GM04503 (cell line): ENCODE measurements at places on chromosomes 7 and 10.
A peak's percentile ranks its signal among the peaks of the same experiment; 100 is the strongest.

- no peak for DNase-seq
Measured at GRCh38 chr10:97788552-97789442, 17.0 kb upstream of the SFRP5 start.

GRCh38 chr10:132458586-132459300 lies 61.7 kb downstream of the PWWP2B start:
- no peak for DNase-seq

DNA sequence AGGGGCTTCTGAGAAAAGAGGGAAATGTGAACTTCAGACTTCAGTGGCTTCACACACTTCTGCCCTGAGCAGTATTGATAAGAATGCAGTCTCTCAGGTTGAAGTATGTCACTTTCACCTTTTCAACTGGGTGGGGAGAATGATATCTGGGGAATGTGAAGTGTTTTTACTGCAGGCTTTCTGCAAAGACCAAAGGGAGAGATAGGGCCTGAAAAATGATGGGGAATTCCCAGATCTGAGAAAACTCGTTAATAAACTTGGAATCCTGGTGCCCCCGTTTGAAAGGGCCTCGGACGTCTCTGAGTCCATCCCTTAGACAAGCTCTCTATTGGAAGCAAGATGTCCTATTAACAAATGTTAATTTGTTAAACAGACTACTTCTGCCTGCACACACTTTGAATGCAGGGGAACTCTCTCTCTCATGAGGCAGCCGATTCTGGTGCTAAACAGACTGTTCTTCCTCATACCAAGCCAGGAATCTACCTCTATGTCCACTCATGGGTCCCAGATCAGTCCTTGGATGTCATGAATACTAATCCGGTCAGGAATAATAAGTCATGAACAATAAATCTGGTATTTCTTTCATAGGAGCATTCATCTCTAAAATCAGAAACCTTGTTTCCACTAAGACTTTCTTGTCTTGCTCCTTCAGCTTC lies 193.6 kb downstream of the JCAD start:
- no peak for DNase-seq

GRCh38 chr10:57654856-57655255 lies 612.8 kb downstream of the IPMK start:
- no peak for DNase-seq

DNA sequence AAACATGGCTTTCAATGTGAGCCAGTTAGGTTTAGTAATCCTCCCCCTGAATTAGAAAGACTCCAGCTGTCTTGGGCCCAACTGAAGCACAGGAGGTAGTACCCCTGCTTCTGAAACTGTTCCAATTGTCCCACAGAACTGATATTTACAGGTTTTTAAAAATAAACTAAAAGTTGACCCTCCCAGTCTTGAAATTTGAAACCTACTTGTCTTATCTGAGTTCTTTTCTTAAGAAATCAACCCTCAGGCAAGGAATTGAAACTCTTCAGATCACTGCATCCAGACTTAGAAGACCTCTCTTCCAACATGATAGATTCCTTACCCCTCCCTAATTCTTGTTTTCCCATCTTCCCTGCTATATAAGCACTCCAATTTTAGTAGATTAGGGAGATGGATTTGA lies 13.3 kb upstream of the ARHGAP21 start:
- DNase-seq = no peak

DNA sequence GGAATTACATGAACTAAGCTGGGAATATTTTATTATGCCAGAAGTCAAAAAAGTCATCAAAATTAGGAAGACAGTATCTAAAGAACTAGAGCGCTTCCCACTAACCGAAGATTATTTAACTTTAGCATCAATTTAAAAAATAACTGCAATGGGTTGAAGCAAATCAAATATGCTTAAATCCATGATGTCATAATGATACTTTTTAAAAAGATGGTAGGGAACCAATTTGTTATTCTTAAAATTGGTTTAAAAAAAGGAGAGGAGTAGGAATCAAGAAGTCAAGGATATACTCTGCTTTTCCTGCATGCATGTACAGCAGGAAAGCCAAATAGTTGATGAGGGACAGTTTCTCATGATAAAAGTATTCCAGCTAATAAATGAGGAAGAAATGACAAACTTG lies 3.2 kb upstream of the ASAH2 start:
- DNase-seq = no peak

DNA sequence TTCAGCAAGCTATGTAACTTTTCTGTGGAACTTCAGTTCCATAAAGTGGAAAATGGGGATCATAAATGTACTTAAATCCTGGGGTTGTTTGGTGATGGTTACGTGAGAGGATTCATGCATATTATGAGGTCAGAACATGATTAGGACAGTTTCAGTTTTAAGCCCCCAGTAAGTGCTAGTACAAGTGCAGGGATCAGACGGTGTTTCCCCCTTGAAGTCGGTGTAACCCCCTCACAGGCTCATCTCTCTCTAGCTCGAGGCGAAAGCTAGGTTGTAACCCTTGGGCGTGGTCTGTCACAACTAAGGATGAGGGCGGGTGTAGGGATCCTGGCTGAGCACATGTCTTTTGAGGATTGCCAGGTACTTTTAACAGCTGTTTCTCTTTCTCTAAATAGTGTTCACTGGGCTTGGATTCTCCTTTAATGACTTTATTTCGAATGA lies 84.7 kb downstream of the SPAG6 start:
- no peak for DNase-seq

GRCh38 chr10:59176241-59177030 lies at the start of gene PHYHIPL:
Gene PHYHIPL, plus strand, starts transcription at chr10:59176643. Its CDS starts 211 bp downstream, at chr10:59176854.
- DNase-seq = no peak

DNA sequence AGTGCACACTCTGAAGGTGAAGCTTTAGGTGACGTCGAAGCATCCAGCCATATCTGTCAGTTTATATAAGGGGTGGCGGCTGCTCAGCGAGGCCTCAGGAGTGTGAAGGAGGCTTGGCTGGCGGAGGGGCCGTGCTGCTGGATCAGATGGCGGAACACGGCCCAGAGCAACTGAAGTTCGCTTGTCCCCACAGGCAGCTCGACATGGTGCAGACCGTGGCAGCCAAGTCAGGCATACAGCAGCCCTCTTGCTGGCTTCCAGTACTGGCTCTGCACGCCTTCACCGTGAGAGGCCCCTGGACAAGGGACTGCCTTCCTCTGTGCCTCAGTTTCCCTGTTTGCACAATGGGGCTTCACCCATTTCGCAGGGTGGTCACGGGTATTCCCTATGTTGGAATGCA lies 443.5 kb downstream of the DNAJB6 start:
- DNase-seq = no peak

DNA sequence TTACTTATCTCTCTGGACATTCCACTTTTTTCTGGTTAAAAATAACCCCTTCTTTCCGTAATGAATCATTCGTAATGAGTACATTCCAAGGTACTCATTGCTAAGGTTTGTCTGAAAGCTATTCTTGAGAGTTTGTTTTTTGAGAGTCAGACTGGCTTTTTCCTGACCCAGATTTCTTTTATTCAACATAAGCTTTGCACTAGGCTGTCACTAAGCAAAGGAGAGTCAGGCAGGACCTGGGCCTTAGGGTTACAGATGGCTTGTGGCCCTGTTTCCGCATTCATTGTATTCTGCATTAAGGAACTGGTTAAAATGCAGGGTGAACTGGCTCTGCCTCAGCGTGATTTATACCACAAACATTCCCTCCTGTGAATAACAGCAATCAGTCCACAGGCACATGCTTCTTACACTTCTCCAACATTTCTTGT lies 84.1 kb downstream of the POM121L12 start:
- no peak for DNase-seq

- no peak for DNase-seq
Measured at GRCh38 chr7:16432425-16432731, 11.0 kb upstream of the CRPPA start.

DNA sequence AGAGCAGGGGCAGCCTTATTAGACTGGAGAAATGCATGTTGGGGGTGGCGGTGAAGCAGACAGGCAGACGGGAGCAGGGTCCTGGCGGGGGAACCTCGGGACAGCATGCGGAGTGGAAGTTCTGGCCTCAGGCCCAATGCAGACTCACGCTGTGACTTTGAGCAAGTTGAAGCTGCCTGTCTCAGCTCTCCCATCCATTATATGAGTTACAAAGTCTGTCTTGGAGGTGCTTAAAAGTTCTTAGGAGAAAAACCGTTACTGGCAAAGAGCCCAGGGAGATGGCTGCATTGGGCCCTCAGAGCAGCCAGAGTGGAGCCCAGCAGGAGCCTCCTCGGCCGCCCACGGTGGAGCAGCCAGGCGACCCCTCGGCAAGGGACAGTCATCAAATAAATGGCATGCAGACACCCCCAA lies 509.5 kb downstream of the PLXNA4 start:
- no peak for DNase-seq

GRCh38 chr7:16051561-16052255 lies 365.2 kb upstream of the MEOX2 start:
- no peak for DNase-seq

DNA sequence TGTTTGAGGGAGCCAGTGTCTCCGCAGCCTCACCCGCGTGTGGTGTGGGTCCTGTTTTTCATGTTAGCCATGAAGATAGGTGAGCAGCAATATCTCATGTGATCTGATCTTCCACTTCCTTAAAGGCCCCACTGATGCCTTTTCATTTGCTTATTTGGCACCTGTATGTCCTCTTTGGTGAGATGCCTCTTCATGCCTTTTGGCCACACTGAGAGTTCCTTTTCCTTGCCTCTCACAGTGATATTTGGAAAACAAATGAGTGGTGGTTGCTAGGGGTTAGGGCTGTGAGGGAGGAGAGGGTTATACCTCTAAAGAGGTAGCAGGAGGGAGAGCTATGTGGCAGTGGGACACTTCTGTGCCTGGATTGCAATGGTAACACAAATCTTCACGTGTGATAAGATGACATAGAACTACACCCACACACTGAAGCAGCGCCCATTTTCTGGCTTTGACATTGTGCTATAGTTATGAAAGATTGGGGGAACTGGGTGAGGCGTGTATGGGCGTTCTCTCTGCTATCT lies 90.4 kb upstream of the TNS3 start:
- no peak for DNase-seq

DNA sequence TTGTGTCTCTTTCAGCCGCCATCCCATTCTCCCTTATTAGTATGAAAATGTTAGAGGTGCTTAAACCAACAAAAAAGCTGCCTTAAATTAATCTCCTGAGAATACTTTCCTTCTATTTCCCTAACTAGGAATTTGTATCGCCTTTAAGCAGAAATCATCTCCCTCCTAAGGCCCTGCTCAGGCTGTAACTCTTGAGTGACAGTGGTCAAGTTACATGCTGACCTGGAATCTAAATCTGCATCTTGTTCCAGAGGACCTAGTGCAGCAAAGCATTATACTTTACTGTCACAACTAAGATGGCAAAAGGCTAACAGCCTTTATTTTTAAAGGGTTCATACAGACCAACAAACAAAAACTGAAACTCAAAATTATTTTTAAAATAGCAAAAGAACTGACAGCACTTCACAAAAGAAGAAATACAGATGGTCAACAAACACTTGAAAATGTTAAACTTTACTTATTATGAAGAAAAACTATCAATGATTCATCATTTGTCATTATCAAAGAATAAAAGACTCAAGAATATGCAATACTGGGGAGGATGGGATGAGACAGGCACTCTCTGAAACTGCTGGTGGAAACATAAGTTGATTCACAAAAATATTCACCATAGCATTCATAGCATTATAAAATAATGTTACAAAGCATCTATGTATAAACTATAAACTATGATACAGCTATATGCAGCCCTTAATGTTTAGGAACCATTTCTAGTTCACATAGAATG lies 11.0 kb downstream of the CYREN start:
- no peak for DNase-seq

- DNase-seq = no peak
Measured at GRCh38 chr10:576130-576465, 113.4 kb downstream of the DIP2C start.

GRCh38 chr7:49443515-49443914 lies 329.9 kb upstream of the VWC2 start:
- DNase-seq = no peak

DNA sequence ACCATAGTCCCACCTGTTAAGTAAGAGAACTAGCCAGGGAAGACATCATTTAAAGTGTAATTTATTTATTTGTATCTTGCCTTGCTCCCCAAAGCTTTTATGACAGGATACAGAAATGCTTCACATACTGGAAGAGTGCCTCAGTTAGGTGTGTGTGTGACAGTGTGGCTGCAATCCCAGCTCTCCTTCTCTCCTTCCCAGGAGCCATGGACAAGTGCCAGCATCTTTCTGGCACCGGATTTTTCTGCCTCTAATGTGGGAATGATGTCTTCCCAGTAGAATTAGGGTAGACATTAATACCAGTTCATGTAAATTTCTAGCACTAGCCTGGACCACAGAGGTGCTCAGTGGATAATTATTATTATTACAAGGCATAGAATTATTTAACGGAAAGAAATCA lies 30.3 kb upstream of the ATXN7L1 start:
- DNase-seq = no peak

GRCh38 chr7:36301914-36302771 lies 87.5 kb upstream of the ANLN start:
- no peak for DNase-seq

DNA sequence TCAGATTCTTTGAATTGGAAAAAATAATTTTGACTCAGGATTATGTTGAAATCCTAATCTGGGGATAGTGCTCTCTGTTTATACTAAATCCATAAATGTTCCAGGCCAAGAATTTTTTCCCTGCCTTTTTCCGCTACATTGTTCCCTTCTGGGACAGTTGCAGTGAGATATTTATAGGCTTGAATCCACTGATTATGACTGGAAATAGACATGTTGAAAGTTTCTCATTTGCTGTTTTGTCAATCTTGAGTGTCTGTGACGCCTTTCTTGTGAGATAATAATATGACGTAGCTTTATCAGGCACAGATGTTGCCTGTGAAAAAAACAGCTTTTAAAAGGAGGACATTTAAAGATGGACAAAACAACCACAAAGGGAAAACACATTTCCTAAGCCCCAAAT lies 155.9 kb downstream of the ARID5B start:
- no peak for DNase-seq

DNA sequence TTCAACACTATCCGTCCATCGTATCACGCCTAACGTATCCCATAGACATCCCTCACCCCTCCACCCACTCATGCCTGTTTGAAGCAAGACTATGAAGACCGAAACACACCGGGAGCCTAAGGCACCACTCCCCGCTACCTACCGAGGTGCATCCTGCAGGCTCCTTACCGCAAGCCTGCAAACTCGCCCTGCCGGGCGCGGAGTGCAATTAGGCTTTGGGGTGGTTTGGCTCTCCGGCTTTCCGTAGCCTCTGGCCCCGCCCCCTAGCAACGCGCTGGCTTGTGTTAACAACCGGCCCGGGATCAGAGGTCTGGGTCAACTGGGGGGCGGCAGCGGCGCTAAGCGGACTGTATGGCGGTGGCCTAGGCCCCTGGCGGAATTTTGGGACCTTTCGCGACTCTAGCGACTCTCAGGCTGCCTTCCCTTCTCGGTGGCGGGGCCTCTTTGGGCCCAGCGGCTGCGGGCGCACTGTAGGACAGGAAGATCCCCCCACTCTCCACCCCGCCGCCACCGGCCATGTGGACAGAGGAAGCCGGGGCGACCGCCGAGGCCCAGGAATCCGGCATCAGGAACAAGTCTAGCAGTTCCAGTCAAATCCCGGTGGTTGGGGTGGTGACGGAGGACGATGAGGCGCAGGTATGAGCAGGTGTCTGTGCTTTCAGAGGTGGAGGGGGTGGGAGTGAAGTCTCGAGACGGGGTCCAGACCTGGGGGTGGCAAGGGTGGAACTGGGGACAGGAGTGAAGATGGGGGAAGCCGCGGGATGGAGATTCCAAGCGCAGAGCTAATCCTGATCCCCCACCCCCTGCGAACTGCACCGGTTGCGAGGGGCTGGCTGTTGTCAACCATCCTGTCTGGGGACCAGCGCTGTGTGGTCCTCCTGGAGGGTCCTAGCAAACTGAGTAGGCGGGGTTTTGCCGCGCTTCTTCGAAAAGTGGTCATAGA lies at the start of gene CFAP69:
CFAP69 (plus strand) TSS at position 266 of the 943 bp plus-strand sequence; CDS start at position 517, 251 bp downstream.
- peak; percentile 52 for DNase-seq
